GM03348 (cell line): ENCODE measurements at places on chromosomes 5 and 9.

DNA sequence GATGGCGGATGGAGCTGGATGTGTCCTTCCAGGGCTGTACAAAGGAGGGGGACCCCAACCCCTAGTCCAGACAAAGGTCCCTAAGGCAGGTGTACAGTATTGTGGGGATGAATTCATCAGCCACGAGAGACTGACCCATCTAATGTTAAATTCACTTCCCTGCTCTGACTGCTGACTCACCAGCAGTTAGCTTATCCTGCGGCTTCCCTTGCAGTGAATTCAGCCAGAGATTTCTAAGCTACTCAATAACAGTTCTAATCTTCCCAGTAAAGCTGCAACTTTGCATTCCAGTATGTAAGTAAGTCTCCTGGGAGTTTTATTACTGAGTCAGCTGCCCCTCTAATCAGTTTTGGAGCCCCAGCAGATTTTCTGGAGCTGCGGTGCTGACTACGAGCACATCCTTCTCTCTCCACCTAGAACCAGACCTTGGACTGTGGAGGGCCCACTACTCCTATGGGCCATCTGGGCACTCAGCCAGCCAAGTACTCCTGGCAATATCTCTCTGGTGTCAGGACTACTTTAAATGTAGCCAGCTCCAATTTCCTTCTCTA lies 16.1 kb downstream of the B4GALT1 start:
- DNase-seq = peak; percentile 75

DNA sequence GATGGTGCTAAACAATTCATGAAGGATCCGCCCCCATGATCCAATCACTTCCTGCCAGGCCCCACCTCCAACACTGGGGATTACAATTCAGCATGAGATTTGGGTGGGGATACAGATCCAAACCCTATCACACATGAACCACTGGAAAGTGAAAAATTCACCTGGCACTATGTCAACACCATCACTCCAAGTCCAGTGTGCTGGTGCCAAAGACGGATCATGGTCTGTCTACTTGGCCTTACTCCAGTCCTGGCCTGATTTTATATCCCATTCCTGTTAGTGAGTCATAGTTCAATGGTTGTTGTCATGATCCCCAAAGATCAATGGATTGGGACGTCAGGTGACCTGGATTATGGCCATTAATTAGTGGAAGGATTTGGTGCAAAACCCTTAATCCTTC lies 147.4 kb upstream of the RPS23 start:
- no peak for DNase-seq

DNA sequence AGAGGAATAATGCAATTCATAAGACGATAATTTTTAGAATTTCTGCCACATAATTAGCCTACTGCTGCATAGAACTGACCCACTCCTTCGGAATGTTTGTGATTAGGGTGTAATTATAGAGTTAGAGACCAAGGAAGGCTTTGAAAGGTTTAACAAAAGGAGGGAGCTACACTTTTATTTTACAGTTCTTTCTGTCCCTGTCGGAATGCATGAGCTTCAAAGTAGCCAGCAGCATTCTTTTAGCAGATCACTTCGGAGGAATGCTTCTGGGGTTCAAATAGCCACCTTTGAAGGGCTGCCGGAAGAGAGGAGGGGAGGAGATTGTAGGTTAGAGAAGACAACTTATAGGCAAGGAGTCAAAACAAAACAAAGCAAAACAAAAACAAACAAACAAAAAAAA lies 168.1 kb downstream of the GRIA1 start:
- DNase-seq = no peak

- DNase-seq = no peak
These were observed 758.5 kb upstream of the CTNND2 start for GRCh38 chr5:12662545-12663314.

- no peak for DNase-seq
These were observed 15.2 kb upstream of the TAF11L2 start for GRCh38 chr5:17482790-17483189.

DNA sequence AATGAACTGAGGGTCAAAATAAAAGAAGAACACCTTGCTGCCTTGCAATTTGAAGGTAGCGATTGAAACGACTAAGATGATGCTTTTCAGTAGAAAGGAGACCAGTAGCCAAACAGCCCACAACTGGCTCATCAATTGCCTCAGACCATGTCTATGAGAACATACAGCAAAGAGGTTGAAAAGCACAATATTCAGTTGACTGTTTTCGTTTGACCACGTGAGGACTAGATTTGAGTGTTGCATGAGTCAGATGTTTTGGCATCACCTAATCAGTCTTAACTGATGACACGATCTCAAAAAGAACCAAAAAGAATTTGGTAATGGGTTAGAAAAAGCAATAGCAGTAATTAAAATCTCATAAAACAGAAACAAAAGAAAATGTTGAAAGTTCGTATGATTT lies 82.7 kb upstream of the IL7R start:
- no peak for DNase-seq

- DNase-seq = no peak
These were observed 29.6 kb downstream of the PAX5 start for GRCh38 chr9:37004424-37004935.

DNA sequence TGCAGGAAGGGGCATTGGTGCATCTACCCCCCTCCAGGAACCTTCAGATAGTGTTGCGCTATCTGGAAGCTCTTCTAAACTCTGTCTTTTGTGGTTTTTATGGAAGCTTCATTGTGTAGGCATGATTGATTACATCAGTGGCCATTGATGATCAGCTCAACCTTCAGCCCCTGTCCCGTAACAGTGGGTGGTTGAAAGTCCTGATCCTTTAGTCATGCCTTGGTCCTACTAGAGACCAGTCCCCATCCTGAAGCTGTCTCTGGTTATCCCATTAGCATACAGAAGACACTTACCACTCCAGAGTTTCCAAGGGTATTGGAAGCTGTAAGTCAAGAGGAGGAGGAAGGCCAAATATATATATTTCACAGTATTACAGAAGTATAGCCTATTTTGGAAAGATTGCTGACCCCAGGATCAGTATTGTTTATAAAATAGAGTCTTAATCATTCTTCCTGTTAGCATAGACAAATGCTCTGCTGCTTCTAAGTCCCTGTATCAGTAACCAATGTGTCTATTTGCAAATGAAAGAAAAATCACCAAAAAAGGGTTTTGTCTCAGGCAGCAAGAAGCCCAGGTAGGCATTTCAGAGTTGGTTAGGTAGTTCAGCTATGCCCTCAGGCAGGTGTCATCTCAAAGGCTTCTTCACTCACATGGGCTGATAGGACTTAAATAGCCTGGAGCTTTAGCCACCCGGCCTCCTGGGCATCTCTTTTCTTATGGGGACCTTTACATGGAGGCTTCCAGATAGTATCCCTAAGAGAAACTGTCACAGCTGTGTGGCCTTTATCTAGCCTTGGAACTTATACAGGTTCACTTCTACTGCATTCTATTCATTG lies 41.6 kb downstream of the SPIN1 start:
- DNase-seq = no peak

DNA sequence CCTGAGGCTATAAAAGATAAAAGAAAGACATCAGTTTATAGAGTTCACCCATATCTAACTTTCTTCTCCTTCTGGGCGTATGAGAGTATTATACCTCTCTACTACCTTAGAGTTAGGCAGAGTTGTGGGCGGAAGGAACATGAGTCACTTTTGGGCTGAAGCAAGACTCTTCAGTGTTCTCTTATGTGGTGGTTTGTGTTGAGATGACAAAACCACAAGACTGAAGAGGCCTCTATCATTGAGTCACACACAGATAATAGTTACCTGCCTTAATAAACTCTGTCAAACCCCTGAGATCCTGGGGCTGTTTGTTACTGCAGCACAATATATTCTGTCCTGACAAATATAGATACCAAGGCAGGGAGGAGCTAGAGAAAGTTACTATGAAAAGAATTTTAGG lies 184.2 kb downstream of the EFNA5 start:
- DNase-seq = no peak

DNA sequence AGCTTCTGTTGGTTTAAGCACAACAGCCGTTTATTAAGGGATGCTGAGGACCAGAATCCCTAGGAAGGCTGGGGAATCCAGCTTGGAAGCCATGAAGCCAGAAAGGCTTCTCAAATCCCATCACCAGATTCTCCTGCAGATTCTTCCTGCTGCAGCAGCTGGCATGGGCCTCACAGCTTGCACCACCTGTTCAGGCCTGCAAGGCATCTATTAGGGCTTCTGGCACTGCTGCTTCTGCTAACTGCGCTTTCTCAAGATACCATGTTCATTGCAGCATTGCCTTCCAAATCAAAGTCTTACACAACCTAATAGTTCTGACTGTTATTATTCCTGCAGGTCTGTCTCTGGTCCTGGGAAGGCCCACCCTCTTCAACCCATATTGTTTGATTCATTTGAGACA lies 51.2 kb upstream of the ZNF366 start:
- DNase-seq = no peak

DNA sequence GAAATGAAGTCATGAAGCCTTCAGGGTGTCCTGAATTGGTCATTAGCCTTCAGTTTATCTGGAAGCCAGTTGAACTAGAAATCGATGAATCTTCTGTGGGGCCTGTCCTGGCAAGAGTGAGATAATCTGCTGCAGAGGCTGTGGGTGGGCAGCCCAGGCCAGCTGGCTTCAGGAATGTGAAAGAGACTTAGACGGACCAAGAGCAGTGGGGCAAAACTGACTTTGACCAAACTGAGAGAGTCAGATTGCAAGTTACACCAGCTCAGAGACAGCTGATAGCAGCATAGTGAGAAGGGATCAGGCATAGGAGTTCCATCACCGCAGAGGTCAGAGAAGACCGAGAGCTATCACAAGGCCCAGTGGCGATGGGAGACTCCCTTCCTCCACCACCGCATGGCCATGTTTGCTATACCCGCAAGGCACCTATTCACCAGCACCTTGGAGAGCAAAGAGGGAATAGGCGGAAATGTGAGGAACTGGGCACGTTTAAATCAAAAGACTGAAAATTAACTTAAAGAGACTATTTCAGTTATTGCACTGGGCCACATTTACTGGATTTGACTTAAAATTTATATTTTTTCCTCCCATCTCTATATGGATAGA lies 50.0 kb upstream of the GLIS3 start:
- DNase-seq = no peak

DNA sequence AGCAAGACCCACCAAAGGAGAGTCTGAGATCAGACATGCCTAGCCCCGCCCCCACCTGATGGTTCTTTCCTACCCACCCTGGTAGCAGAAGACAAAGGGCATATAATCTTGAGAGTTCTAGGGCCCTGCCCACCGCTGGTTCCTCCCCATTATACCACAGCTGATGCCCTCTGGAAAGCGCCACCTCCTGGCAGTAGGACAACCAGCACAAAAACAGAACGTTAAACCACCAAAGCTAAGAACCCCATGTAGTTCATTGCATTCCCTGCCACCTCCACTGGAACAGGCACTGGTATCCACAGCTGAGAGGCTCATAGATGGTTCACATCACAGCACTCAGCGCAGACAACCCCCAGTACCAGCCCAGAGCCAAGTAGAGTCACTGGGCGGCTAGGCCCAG lies 81.2 kb upstream of the TRPC7 start:
- DNase-seq = no peak

- no peak for DNase-seq
These were observed 42.9 kb downstream of the KIF2A start for GRCh38 chr5:62348723-62349481.

GRCh38 chr5:154779105-154779504 lies 23.9 kb downstream of the LARP1 start:
- peak; percentile 67 for DNase-seq

- DNase-seq = no peak
These were observed 109.1 kb upstream of the ELL2 start for GRCh38 chr5:96070622-96071225.

GRCh38 chr9:124871156-124871561 lies 9.2 kb downstream of the ARPC5L start:
- DNase-seq = no peak

GRCh38 chr5:179405054-179405416 lies 59.8 kb upstream of the ADAMTS2 start:
- DNase-seq = no peak

- DNase-seq = no peak
These were observed 93.4 kb upstream of the CDH6 start for GRCh38 chr5:31100047-31100575.

GRCh38 chr9:109894473-109894872 lies 114.5 kb downstream of the PALM2AKAP2 start:
- no peak for DNase-seq

- DNase-seq = no peak
These were observed 17.3 kb upstream of the TNIP1 start for GRCh38 chr5:151097820-151098767.

GRCh38 chr9:125507226-125507625 lies 199.8 kb downstream of the MAPKAP1 start:
- no peak for DNase-seq

DNA sequence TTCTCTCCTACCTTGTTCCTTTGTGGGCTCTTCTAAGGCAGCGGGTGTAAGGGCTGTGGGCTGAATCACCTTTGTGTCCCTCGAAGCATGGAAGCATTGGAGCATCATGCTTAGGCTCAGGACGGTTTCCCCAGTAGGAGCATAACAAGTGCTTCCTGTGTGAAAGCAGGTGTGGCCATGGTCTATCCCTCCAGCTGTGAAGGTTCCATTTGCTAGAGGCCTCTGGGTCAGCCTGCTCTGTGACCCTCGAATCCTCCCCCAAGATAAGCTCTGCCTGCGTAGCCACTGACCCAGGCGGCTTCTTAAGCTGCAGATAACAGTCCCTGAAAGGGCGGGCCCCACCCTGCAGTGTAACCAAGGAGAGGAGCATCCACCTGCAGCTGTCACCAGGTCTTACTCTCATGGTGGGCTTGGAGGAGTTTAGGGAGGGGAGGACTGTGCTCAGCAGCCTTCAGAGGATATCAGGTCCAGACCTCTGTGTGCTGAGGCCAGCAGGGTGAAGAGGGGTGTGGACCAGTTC lies 8.4 kb upstream of the NDST1 start:
- no peak for DNase-seq

DNA sequence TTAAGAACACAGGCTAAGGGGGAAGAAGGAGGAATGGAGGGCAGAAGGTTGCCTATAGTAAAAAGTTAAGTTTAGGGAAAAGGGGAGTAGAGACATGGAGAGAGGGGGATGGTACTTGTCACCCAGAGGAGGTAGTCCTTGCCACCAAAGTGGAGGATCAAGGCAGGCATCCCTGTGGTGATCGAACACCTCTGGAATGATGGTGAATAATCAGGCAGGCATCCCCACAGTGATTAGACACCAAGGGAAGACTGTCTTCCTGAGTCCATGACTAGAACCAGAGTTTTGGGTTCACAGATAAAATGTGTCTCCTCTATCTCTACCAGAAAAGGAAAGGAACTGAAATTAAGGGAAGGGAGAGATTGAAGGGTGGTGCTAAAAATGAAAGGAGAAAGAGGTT lies 19.2 kb upstream of the HMGCS1 start:
- DNase-seq = no peak

DNA sequence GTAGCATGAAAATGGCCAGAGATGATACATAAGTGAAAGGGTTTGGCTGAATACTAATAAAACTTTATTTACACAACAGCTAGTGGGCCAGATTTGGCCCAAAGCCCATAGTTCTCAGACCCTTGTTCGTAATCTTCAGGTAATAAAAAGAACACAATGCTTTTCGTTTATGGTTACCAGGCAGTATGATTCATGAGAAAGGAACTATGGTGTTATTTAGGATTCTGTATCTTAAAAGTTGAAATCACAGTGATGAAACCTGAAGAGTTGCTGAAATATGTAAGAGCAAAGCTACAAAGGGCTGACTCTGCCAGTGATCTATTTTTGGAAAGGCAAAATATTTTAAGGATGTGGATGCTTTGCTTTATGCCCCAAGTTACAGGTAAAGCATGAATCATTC lies 192.7 kb downstream of the SMC2 start:
- DNase-seq = no peak

- DNase-seq = peak; percentile 2
These were observed 90.4 kb downstream of the RIC1 start for GRCh38 chr9:5719100-5719926.

GRCh38 chr5:135019314-135019713 lies 14.7 kb downstream of the PITX1 start:
- no peak for DNase-seq

GRCh38 chr5:10746711-10747110 lies 14.3 kb downstream of the DAP start:
- DNase-seq = no peak
